Lung (tissue), 17 donors: ENCODE measurements at places on chromosomes 2 and 18. TPM values are rescaled to one million over a fixed set of nuclear protein-coding genes. Genes with fewer than 3 reads are reported as not detected.

DNA sequence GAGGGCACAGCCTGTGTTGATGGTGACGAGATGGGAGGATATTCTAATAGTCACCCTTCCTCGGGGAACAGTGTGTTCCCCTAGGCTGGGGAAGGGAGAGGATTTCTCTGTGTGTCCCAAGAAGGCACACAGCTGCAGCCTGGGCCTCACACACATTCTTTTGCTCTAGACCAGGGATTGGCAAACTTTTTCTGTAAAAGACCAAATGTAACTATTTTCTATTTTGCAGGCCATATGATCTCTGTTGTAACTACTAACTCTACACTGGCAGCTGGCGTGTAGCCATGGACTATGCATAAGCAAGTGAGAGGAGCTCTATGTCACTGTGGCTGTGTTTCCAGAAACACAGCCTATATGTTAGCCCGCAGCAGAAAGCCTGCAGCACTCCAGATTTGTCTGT lies 65.8 kb downstream of the ARHGAP28 start:
- no peaks in the 10 kb centered on the region for H3K27me3 ChIP-seq
- H3K36me3 ChIP-seq: no peaks in the 10 kb centered on the region
- H3K4me1 ChIP-seq: peaks cover 19% of the 10 kb centered on the region

GRCh38 chr2:37819186-37819585 lies 105.9 kb upstream of the RMDN2 start:
- no peaks in the 10 kb centered on the region for H3K36me3 ChIP-seq
- DNase-seq: peak; percentile 89
- H3K27me3 ChIP-seq: no peaks in the 10 kb centered on the region
- H3K4me1 ChIP-seq: peaks cover 15% of the 10 kb centered on the region

GRCh38 chr2:3956892-3957291 lies 253.5 kb downstream of the DCDC2C start:
- H3K27ac ChIP-seq: no peak overlapping the region
- no peaks in the 10 kb centered on the region for H3K36me3 ChIP-seq
- H3K4me1 ChIP-seq: peaks cover 1% of the 10 kb centered on the region
- no peak for DNase-seq
- H3K4me3 ChIP-seq: no peak overlapping the region

- H3K4me1 ChIP-seq: no peaks in the 10 kb centered on the region
- no peak overlapping the region for H3K4me3 ChIP-seq
- no peaks in the 10 kb centered on the region for H3K36me3 ChIP-seq
- no peaks in the 10 kb centered on the region for H3K27me3 ChIP-seq
- no peak overlapping the region for H3K27ac ChIP-seq
- DNase-seq: no peak
Observed at GRCh38 chr2:101912545-101912944, 79.2 kb upstream of the IL1R2 start.

DNA sequence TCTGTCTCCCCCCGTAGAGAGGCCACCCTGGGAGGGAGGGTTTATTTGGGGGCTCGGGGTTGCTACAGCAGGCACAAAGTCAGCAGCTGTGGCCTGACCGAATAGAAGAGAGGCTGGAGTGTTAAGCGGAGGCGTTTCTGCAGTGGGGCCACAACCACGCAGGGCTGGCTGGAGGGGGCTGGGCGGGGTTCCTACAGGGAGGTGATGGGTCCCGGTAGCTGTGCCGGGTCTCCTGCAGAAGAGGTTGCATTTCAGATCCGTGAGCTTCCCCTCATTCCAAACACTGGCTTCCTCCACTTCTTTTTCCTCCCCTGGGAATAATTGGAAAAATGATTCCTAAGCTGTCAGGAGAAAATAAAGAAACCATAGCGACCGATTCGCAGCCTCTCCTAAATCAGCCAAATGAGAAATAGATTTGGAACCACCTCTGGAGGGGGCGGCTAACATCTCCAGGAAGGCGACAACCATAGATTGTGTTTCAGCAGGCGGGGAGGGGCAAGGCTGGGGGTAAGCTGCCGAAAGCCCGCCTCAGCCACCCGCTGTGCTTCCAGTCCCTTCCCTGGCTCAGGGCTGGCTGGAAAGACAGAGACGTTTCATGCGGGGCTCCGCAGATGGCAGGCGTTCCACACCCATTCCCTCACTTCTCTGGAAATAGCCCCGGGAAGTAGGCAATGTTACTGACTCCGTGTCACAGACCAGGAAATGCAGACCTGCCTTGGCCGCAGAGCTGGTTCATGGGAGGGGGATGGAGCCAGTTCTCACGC lies 85.6 kb upstream of the TAF1B start:
- H3K4me1 ChIP-seq: peaks cover 10% of the 10 kb centered on the region
- peak; percentile 79 for DNase-seq
- no peaks in the 10 kb centered on the region for H3K27me3 ChIP-seq
- peak overlapping the region; percentile 14 for H3K27ac ChIP-seq
- no peak overlapping the region for H3K4me3 ChIP-seq
- H3K36me3 ChIP-seq: no peaks in the 10 kb centered on the region

The THUMPD2 gene
- 14.8 TPM for polyA plus RNA-seq
